RPMI7951 (cell line): ENCODE measurements at places on chromosomes 4 and X. TPM values are rescaled to one million over a fixed set of nuclear protein-coding genes. Genes with fewer than 3 reads are reported as not detected.

DNA sequence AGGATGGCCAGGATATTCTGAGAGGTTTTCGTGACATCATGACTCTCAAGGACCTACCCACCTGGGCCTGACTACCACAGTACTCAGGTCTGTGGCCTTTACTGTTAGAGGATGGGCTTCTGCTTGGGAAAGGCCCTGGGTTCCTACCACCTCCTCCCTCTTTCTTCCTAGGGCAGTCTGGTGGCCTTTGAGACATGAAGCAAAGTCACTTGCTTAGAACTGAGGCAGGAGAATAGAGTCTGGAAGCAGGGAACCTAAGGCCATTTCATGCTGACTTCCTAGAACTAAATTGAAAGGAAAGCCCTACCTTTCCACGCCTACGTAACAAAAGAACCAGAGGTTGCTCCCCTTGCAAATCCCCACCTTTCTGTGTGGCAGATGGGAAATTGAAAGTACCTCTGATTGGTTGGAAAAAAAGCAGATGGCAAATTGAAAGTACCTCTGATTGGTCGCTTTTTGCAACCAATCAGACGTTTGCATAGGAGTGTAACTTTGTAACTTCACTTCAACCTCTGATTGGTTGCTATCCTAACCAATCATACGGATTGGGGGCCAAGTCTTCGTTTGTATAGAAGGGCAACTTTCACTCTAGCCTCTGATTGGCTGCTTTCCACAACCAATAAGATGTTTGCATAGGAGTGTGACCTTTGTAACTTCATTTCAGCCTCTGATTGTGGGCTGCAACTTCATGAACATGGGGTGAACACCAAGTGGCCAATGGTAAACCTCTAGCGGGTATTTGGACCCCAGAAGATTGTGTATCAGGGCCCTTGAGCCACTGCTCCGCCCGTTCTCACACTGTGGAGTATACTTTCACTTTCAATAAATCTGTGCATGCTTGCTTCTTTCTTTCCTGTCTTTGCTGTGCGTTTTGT is 9.9 kb upstream of the AKAP14 start:
- DNase-seq, result peak; percentile 55

DNA sequence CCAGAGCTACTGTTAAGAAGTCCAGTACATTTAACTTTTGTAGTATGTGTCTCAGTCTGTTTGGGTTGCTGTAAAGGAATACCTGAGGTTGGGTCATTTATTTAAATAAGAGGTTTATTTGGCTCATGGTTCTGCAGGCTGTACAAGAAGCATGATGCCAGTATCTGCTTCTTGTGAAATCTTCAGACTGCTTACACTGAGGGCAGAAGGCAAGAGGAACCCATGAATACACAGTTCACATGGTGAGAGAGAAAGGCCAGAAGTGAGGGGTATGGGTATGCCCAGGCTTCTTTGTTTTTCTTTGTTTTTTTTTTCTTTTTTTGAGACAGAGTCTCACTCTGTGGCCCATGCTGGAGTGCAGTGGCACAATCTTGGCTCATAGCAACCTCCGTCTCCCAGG is 6.0 kb upstream of the CISD2 start:
- DNase-seq, result no peak

GRCh38 chrX:101677028-101677427 is 17.4 kb upstream of the ARMCX2 start:
- no peak for DNase-seq

GRCh38 chrX:150902434-150903109 is 4.1 kb upstream of the CD99L2 start:
- no peak for DNase-seq

DNA sequence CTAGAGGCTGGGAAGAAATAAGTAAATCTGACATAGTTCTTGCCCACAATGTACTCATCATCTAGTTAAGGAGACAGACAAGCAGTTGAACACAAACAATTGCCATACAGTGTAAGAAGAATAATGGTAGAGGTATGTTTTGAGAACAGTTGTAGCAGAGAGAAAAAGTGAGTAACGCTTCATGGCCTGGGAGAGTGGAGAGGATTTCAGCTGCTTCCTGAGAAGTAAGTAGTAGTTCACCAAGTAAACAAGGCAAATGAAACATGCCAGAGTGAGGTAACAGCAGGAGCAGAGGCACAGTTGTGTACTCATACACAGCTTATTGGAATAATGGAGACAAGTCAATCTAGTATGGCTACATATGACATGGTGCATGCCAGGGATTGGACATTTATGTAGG is 53.6 kb upstream of the RAP2C start:
- DNase-seq, result no peak

- no peak for DNase-seq
These were observed 37.4 kb downstream of the PPP3CA start for GRCh38 chr4:101309925-101310324.

DNA sequence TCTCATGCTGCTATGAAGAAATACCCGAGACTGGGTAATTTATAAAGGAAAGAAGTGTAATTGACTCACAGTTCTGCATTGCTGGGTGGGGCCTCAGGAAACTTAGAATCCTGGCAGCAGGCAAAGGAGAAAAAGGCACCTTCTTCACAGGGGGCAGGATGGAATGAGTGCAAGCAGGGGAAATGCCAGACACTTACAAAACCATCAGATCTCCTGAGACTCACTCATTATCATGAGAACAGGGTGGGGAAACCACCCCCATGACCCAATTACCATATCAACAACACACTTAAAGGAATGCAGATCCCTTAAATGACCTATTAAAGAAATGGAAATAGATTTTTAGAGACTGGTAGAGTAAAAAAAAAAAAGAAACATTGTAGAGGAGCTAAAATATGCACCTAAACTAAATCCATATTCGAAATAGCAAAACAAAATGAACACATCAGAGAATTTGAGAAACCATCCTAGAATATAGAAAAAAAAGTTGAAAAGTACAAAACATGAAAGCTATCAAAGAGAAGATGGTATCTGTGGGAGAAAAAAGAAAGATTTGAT is 104.3 kb upstream of the UGT8 start:
- DNase-seq, result no peak

DNA sequence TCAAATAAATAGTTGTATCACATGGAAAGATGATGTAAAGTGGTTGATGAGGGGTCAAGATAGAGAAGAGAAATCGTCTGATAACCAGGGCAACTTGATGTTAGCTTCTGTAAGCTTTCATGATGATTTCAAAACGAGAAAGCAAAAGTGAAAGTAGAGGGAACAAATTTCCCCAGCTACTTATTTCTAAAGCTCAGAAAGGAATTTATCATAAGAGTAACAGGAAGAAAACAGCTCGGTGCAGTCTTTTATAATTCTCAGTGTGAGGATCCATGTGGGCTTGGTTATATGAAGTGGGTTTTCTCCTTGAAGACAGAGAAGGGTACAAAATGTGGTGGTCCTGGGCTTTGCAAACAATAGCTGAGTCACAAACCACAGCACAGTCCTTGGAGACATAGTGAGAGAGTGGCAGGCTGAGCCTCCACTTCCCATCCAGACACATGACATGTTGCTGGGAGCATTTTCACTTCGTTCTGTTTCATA is 32.1 kb upstream of the GLRA2 start:
- peak; percentile 33 for DNase-seq

- DNase-seq, result no peak
These were observed 31.2 kb downstream of the RS1 start for GRCh38 chrX:18640686-18641085.

DNA sequence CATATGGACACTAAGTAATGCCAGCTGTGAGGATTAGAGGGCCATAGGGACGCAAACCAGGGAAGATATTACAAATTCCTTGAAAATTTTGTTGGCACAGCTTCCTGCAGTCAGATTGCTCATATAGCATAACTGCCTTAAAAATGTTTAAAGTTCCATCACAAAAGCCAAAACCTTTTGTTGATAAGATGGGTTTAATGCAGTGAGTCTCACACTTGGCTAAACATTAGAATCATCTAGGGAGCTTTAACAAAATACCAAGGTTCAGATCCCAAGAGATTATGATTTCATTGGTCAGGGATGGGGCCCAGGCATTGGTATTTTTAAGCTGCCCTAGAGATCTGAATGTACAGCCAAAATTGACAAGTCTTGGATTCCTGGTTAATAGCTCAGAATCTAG is 376.5 kb upstream of the MAD2L1 start:
- no peak for DNase-seq

- no peak for DNase-seq
These were observed 430.5 kb upstream of the TRAM1L1 start for GRCh38 chr4:117515921-117516320.

- DNase-seq, result no peak
These were observed 138.5 kb downstream of the CHRDL1 start for GRCh38 chrX:110657073-110657472.

DNA sequence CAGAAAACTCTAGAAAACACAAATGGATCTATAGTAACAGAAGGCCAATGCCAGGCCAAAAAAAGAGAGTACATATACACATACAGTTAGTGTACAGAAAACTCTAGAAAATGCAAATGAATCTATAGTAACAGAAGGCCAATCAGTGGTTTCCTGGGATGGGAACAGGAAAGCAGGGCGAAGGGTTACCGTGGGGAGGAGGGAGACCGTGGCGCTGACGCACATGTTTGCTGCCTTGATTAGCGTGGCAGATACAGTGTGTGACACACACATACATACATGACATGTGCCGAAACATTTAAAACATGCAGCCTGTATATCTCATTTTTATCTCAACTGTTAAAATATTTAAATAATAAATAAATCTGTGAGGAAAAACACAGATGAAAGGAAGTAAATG is 14.7 kb downstream of the GAK start:
- DNase-seq, result no peak

DNA sequence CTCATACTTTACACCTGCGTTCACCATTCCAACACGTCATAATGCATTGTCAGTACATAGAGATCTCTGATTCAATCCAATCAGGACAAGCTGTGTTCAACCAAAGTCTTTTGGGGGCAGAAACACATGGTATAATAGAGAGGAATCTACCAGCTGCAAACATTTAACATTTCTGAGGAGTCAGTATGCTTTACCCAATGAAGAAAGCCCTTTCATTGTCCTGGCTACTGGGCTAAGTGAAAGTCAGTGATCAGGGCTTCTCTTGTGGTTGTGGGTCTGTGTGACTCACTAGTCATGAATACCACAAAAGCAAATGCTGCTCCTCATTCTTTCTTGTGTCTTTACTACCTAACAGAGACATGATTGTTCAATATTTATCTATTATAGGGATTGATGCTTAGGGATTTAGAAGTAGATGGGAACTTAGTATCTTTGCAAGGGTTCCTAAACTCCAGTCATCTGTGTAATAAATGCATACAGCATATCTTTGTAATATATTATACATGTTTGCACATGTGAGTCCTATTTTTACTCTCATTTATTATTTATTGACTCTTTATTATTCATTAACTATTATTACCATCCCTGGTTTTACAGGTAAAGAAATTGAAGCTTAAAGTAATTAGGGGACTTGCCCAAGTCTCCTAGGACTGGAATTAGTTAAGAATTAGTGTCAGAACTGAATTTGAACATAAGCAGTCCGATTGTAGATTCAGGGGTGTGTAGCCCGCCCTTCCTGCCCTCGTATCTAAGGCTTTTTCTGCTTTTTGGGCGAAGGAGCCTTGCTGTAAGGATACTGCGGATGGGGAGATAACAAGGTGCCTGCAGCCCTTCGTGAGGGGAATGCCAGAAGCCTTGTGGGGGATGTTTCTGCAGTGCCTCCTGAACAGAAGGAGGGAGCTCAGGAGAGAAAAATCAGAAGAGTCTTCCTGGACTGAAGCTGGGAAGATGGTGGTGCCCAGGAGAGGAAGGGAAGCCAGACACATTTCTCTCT is 353.1 kb upstream of the BOD1L1 start:
- DNase-seq, result peak; percentile 97

DNA sequence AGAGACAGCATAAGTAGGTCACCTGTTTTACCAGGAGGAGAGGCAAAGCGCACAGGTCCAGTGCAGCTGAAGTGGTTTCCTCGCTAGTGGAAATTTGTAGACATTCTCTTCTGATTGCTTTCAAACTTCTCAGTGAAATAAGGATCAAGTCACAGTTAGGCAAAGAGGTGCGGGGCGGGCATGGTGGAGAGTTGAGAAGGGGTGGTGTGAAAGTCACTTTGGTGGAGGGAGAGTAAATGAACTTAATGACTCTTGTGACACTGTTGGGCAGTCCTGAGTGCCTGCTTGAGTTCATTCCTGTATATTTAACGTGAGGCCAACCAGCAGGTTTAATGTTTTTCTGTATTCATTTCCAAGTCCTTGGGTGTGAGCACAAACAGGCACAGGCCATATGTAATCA is 235.6 kb downstream of the TRIML1 start:
- no peak for DNase-seq

GRCh38 chr4:106092361-106093040 is 197.2 kb downstream of the NPNT start:
- DNase-seq, result no peak

- no peak for DNase-seq
These were observed 184.8 kb upstream of the MTMR8 start for GRCh38 chrX:64580035-64580434.

DNA sequence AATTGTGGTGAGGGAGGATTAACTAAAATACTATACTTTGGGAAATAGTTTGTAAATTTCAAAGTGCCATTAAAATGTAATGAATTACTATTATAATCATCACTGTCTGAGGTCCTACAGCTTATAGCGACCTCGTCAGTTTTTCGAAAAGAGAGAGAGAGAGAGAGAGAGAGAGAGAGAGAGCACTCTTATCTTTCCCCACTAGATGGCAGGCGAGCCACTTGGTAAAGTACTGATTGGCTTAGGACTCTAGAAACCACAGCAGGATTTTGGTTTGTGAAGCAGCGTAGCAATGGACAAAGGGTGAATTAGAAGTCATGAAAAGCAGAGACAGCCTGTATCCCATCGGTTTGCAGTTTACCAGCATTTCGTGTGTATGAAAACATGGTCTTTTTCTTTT is 52.5 kb downstream of the LINC00632 start:
- DNase-seq, result peak; percentile 28

- peak; percentile 53 for DNase-seq
These were observed 75.6 kb upstream of the DYNLT3 start for GRCh38 chrX:37922928-37923327.

DNA sequence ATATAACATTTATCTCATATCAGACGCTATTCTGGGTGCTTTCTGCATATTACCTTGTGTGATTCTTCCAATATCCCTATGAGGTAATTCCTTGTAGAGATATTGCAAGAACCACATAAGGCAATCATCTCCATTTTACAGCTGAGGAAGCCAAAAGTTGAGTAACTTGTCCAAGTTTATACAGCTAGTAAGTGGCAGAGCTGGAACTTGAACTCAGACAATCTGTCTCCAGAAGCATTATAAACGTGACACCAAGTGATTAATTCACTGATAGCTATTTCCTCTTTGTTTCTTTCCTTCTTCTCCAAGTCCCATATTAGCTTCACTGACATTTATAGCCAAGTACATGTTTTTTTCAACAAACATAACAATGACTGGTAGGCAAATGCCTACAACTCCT is 7.3 kb downstream of the EMCN start:
- DNase-seq, result no peak

GRCh38 chr4:143424276-143424675 is 87.6 kb downstream of the GAB1 start:
- DNase-seq, result no peak

SYTL4 gene
- 0.88 and 1.3 TPM in 2 replicates for total RNA-seq

TSPAN7 gene
- total RNA-seq, result 0.12 TPM in 1 of 2 replicates, not detected in the other

PAPSS1 gene
- 46.7 and 52.1 TPM in 2 replicates for total RNA-seq

PPARGC1A gene
- total RNA-seq, result 0.20 and 0.24 TPM in 2 replicates

C4orf50 gene
- not detected in 2 replicates for total RNA-seq

SLC7A11 gene
- 6.1 and 7.1 TPM in 2 replicates for total RNA-seq

VCX3A gene
- total RNA-seq, result not detected in 2 replicates

TMPRSS11F gene
- 0.10 TPM in 1 of 2 replicates, not detected in the other for total RNA-seq

CYBB gene
- total RNA-seq, result not detected in 2 replicates

ASB9 gene
- total RNA-seq, result 12.3 and 17.5 TPM in 2 replicates

CTAG1A gene
- total RNA-seq, result not detected in 2 replicates

IL9R gene
- total RNA-seq, result 0.10 and 0.12 TPM in 2 replicates

SMIM10L2A gene
- not detected in 2 replicates for total RNA-seq
